ENCODE measurements at places on chromosomes 5 and 9.

DNA sequence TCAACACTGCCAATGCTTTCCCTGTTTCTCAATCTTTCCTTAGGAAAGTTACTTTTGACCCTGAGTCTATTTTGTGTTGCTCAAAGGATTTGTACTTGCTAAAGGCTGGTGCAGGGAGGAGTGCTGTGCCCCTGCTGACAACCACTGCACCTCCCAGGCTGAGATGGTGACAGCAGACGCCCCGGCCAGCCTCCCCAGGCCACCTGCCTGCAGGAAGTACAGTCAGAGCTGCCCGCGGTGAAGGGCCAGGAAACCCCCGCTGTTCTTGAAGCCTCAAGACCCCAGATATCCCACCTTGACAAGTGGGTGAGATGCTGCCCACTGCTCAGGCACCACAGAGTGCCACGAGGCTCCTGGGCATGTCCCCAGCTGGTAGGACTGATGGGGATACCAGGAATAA lies 44.2 kb upstream of the CKMT2 start:
- no peak for DNase-seq

DNA sequence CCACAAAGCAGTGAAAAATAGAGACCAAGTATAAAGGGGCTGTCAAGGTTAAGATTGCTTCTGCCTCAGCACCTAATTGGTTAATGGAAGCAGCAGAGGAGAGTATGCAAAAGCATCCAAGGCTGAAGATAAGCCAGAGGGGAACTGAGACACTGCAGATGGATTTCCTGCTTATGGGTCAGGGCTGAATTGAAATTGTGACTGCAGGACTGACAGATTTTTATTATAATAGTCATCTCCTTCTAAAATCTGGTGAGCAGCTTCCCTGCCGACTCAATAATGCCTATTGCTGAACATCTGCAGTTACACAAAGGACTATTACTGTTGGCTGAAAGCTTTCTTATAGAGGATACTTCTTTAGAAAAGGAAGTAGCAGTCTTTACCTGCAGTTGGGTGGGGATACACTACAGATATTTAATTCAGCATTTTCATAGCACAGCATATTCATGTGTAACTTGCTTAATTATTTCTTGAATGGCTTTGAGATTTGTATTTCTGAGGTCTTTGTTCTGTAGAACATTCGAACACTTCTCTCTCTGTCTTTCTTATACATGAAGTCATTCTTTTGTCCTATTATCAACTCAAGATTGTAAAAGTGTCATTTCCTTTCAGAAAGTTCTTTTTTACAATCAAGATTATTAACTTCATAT lies 363.0 kb upstream of the RIOK2 start:
- no peak for DNase-seq

- DNase-seq = no peak
These were observed 174.0 kb downstream of the IRX2 start for GRCh38 chr5:2577312-2578036.

GRCh38 chr5:98993512-98993911 lies 64.7 kb upstream of the CHD1 start:
- no peak for DNase-seq

GRCh38 chr5:135648116-135648515 lies 69.3 kb upstream of the CXCL14 start:
- no peak for DNase-seq

GRCh38 chr9:127575875-127576778 lies 36.0 kb upstream of the STXBP1 start:
- no peak for DNase-seq

DNA sequence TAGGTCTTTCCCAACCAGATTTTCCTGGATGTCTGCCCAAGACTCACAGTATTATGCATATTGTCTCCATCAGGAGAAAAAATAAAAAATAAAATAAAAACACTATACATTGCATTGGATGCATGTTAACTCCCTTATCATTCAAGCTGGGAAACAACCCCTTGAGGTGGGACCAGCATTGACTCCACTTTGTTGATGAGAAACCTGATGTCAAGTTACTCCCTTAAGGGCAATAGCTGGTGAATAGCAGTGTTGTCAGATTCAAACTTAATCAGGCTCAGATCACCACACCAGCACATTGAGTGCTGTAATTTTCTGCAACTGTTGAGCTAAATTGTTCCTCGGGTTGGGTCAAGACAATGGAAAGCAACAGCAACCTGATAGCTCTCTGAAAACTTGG lies 264.0 kb upstream of the TRIM32 start:
- DNase-seq = no peak

DNA sequence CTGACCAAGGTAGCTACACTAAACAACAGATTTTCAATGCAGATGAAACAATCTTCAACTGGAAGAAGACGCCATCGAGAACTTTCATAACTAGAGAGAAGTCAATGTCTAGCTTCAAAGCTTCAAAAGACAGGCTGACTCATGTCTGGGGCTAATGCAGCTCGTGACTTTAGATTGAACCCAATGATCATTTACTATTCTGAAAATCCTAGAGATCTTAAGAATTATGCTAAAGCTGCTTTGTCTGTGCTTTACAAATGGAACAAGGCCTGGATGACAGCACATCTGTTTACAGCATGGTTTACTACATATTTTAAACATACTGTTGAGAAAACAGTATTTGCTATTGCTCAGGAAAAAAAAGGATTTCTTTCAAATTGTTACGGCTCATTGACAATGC lies 54.9 kb downstream of the RICTOR start:
- no peak for DNase-seq

- DNase-seq = no peak
These were observed 61.0 kb downstream of the CYSTM1 start for GRCh38 chr5:140235791-140236551.

DNA sequence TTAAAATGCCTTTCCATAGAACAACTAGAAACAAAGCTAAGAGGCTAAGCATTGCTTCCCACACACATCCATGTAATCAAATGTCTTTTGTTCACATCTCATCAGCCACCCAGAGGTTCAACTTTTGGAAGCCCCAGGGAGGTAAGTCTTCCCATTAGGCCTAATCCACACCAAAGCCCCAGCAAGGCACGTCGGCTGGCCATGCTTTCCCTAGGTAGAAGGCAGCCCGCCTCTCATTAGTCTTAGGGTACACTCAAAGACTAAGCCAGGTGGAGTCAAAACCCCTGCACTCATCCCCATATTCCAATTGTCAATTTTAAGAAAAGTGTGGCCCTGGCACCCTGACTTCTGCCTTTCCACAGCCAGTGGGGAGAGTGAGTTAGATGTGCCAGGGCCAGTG lies 87.9 kb downstream of the ATPSCKMT start:
- DNase-seq = no peak

DNA sequence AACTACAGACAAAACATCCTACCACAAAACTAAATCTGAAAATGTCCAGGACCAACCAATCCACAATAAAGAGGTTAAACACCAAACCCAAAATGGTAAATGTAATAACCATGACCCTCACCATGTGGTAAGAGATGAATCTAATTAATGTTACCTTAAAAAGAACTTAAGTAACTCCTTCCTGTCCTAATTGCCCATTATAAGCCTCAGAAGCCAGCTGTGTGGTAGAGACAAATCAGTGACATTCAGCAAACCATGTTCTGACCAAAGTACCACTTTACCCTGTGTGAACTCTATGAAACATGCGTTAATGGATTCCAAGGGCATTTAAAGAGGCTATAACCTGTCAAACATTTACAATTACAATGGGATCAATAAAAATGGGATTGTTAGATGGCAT lies 25.0 kb downstream of the LPAR1 start:
- DNase-seq = no peak

DNA sequence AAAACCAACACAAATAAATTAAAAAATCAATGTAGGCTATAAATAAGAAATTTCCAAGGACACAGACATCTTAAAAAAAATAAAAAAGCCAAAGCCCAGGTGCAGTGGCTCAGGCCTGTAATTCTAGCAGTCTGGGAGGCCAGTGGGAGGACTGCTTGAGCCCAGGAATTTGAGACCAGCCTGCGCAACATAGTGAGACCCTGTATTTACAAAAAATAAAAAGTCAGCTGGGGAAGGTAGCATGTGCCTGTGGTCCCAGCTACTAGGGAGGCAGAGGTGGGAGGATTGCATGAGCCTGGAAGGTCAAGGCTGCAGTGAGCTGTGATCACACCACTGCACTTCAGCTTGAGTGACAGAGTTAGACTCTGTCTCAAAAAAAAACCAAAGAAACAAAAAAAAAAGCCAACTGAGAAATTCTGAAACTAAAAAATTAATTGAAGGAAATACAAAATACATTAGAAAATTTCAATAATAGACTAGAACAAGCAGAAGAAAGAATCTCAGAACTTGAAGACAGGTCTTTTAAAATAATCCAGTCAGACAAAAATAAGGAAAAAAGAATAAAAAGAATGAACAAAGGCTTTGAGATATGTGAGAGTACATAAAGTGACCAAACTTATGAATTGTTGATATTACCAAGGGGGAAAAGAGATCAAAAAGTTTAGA lies 149.5 kb upstream of the PANK3 start:
- DNase-seq = no peak

GRCh38 chr9:128340691-128341434 lies 536 bp downstream of the SLC27A4 start:
- DNase-seq = no peak

DNA sequence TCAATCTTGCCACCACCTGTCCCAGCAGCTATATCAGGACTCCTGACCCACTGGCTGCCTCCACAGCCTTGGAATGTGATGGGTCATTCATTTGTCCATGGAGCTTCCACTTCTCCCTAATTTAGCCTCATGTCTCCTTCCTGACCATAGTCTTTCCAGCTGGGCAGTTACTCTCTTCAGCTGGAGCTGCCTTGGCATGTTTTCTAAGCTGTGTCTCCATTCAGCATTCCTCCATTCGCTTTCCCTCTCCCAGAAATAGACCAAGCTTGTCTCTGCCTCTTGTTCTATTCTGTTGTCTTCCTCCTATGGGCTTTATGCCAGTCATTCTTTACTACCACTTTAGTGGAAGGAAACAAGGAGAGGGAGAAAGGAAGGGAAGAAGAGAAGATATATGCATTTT lies 5.3 kb upstream of the CTXN3 start:
- no peak for DNase-seq

- no peak for DNase-seq
These were observed 18.4 kb downstream of the URM1 start for GRCh38 chr9:128389395-128390149.

GRCh38 chr9:136189394-136190236 lies 15.3 kb downstream of the LHX3 start:
- no peak for DNase-seq

DNA sequence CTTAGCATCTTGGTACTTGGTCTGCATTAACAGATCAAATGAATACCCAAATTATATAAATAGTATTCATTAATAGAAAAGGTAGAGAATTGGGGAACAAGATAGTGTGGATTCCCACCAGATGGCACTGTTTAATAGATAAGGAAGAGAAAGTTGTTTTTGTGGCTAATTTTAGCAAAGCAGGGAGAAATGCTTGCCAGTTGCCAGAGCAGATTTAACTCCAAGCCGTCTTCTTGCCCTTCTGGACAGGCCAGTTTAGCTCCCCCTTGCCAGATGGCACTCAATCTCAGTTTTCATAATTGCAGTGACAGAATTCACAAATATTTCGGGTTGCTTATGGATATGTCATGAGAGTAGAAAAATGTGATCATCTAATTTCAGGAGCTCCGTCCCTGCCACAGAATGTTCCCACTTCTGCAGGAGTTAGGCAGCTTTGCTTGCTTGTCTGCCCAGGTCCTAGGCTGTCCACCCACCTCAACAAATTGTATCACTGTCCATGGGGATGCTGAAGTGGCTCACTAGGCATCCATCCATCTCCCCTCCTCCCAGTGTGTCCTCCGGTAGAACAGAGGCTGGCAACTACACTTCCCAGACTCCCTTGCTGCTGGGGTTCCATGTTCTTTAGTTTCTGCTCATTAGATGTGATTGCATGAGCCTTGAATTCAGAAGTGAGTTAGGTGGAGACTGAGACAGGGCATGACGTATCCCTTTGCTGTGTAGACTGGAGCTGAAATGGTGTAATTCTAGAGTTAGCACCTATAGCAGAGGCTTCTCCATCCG lies 11.8 kb upstream of the HEXB start:
- no peak for DNase-seq

All from naive thymus-derived CD8-positive, alpha-beta T cell (primary cell).